ENCODE measurements at places on chromosomes 2 and 18.

- peak; percentile 66 for DNase-seq
Observed at GRCh38 chr2:176096986-176097819, 2.4 kb upstream of the HOXD12 start.

DNA sequence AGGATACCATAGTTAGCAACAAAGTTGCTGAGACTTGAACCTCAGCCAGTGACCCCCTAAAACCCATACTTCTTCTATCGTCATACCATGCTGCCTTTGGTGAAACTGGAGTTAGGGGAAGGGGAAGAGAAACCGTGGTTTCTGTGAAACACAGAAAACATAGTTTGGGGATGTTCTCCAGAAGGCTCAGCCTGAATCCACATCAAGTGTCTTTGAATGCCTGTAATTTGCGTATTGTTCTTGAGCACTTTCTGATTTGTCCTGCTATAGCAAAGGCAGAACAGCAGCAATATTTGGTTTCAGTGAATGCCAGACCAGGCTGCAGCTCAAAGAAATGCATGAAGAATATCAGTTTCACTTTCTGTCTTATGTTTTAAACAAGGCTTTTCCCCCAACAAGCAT, 258.7 kb downstream of the TTC32 start:
- DNase-seq = no peak

DNA sequence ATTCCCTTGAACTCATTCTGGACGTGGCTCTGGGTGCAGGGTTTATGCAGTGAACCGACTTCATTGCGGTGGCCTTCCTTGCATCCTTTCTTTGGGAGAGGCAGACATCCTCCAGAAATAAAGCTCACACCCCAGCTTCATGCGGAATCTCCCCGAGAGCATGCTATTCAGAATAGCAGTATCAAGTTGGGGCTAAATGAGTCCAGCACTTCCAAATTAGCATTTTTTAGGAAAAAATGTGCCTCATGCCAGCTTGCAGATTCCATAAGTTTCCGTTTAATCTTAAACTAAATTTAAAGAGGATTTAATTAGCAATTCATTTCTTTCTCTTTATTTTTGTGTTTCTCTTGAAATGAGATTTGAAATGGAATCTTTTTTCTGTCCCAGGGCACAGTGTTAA, 107.4 kb upstream of the HDAC4 start:
- DNase-seq = no peak

DNA sequence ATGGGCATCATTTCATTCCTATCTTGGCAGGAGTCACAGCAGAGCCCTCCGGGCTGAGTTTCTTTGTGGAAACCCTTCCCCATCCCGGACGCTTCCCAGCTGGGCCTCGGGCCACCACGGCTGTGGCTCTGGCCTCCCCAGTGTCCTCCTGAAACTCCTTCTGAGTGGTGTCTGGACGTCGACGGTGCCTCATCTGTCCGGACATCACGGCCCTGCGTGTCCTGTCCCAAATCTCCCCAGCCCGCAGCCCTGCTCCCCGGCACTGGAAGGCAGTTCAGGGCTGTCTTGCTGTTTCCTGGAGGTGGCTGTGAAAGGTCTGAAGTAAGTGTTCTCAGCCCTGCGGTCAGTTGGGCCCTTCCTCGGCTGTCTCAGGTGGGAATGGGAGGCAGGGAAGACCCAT, 99.8 kb upstream of the TMEM18 start:
- DNase-seq = no peak

DNA sequence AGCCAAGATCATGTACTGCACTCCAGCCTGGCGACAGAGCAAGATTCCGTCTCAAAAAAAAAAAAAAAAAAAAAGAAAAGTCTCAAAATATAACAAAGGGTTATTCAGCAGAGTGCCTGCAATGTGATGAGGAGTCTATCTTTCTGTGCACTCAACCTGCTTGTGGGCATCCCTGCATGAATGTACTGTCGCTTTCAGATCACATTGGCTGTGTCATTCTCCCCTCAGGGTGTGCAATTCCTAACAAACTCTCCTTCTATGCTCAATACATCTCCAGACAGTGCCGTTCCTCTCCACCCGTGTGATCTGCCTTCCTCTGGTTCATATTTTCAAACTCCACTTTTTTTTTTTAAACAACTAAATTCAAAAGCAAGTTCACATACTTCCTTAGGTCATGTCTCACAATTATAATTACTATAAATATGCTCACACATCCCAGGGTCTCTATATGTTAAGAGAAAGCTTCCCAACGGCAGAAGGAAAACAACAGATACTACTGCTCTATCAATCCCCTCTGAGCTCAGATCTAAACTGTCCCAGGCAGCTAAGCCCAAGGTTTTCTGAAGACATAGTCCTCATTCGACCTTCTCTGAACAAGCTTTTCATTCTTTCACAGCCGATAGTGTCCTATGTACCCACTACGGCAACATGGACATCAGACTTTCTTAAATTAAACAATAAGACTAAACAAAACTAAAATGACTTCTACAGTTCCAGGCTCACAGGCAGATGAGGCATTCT, 35.2 kb downstream of the PTMA start:
- no peak for DNase-seq

- peak; percentile 63 for DNase-seq
Observed at GRCh38 chr2:144707736-144708326, 187.9 kb upstream of the ZEB2 start.

DNA sequence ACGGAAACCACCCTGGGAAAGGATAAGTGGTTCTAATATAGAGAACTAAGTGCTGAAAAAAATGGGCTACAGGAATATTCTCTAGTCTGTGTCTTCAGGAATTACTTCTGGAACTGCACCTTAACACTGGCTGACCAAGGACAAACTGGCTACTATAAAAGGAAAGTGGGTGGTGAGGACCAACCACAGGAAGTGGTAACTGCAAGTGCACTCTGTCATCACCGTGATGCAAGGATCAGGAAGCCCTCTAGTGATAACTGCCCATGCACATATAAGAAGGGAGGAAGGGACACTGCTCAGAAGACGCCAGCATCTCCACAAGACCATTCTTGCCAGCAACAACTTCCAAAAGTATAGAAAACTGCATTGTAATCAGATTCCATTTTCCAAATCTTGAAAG, 424.4 kb upstream of the RGPD4 start:
- DNase-seq = no peak

- DNase-seq = no peak
Observed at GRCh38 chr18:56294484-56295183, 343.8 kb downstream of the TXNL1 start.
